Renal cortical epithelial cell (primary cell): ENCODE measurements at places on chromosomes 7 and 10. TPM values are rescaled to one million over a fixed set of nuclear protein-coding genes. Genes with fewer than 3 reads are reported as not detected.

- no peak for DNase-seq
Measured at GRCh38 chr7:65219623-65220022, 154.0 kb upstream of the ZNF92 start.

- DNase-seq: no peak
Measured at GRCh38 chr10:32376097-32376496, 29.1 kb upstream of the EPC1 start.

DNA sequence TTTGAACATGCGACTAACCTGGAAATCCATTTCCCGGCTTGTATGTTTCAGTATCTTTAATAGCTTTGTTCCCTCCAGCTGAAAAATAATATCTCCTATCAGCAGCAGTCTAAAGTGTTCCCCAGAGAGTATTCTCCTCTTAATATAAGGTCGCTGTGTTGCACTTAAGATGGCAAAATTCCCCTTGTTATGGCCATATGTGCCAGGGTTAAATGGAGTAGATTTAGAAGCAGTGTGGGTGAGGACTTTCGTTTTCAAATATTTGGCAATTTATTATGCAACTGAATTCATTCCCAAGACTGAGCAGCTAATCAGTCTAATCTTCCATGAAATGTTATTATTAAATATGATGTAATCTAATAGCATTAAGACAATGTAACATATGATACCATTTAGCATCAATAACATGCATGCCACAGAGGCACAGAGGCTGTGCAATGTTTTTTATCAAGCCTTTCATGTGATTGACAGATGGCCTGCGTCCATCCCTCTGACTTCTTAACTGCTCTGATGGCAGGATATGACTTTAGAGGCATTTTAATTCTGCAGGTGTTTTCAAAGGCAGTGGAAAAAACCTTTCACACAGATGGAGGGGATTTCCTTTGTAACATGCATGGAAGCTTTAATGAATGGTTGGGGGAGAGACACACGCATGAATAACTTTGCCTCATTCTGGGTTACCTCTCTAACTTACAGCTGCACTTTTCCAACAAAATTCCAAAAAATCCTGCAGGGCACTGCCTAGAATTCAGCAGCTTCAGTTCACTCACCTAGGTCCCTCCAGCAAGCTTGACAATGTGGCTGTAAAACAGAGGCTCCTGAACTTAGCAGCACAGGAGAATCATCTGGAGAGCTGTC, 55.1 kb upstream of the ZPBP start:
- no peak for DNase-seq

DNA sequence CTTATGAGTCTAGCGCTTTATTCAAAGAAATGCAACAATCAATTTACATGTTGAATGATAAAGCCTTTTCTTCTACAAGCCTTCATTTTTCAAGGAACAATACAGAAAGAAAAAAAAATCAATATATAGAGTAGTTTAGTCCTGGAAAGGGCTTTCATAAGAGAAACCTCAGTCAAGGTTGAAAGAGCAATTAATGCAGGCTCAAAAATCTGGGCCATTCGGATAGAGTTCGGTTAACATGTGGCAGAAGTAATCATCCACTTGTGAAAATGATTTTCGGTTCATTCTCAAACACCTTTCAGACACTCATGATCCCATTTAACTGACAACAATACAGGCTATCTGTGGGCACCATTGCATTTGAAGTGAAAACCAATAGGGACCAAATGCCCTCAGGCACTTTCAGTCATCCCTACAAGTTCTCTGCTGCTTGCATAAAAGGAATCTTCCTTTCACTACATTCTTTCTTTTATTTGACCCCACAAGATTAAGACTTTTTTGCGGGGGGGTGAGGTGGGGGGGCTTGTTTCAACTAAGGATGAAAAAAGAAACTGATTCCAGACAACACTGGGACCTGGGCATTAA, 177.9 kb downstream of the RNF133 start:
- DNase-seq: no peak

GRCh38 chr10:29254123-29255046, 34.5 kb upstream of the LYZL1 start:
- peak; percentile 13 for DNase-seq

- no peak for DNase-seq
Measured at GRCh38 chr10:79585870-79586527, 24.7 kb upstream of the SFTPA1 start.

DNA sequence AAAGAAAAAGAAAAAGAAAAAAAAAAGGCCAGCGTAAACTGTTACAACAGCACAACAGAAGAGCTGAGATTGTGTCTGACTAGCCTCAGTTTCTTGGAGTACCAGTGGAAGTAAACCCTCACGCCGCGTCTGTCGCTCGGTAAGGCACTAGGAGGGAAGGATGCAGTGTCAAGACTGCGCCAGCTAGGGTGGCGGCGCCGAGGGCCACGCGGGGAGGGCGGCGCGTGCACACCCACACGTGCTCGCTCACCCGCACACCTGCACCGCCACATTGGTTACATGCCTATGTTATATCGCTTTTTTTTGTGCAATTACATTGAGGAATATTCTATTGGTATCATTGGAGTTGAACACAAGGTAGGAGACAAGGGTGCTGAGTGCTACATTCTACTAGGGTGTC, 48.2 kb downstream of the CLEC2L start:
- no peak for DNase-seq

GRCh38 chr7:115435178-115435577, 513.3 kb downstream of the MDFIC start:
- DNase-seq: no peak

- DNase-seq: no peak
Measured at GRCh38 chr7:128056901-128057300, 25.7 kb upstream of the LRRC4 start.

DNA sequence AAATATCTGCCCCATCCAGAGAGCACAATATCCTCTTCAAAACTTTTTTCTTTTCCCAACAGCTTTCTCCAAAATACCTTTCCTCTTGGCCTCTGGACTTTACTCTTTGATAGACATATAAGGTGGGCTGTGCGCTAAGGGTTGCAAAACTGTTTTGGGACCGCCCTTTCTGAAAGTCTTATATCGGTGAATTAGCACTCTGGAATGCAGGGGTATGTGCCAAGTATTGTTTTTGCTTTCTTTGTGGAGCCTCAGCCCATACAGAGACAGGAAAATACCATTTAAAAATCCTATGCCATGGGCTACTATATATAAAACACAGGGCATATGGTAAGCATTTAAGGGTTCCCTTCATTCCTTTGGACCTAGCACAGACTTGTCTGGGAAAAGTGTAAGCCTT, 37.7 kb downstream of the PPP1R17 start:
- DNase-seq: no peak

DNA sequence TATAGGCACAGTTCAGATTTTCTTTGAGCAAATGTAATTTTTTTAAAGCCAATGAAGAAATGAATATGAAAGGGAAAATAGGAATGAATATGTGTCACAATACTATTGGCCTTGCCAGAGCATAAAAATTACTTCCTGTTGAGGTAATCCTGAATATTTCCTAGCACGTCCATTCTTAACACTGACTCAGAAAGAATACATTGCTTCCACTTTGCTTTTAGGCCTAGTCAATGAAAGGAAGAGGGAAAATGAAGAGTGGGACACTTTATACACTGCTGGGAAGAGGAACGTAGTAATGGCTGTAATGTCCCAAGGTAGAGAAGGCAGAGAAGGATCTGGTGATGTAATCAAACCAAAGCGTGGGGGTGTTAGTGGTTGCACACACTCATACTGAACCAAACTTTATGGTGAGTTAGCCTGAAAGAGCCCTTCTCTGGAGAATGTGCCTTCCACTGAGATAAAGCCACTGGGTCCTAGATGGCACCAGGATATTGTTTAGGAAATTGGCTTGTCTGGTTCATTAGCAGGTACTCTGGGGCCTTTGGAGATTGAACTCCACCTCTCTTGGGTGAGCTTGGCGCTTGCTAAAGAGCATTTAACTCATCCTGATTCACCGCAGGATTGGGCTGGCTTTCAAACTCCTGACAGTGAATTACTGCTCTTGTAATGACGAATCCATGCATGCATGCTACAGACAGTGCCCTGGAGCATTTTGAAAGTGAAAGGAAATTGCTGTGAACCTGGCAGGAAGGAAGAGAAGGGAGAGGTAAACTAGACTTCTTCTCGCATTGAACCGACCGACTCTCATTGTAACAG, 254.9 kb downstream of the KIAA1217 start:
- peak; percentile 97 for DNase-seq

DNA sequence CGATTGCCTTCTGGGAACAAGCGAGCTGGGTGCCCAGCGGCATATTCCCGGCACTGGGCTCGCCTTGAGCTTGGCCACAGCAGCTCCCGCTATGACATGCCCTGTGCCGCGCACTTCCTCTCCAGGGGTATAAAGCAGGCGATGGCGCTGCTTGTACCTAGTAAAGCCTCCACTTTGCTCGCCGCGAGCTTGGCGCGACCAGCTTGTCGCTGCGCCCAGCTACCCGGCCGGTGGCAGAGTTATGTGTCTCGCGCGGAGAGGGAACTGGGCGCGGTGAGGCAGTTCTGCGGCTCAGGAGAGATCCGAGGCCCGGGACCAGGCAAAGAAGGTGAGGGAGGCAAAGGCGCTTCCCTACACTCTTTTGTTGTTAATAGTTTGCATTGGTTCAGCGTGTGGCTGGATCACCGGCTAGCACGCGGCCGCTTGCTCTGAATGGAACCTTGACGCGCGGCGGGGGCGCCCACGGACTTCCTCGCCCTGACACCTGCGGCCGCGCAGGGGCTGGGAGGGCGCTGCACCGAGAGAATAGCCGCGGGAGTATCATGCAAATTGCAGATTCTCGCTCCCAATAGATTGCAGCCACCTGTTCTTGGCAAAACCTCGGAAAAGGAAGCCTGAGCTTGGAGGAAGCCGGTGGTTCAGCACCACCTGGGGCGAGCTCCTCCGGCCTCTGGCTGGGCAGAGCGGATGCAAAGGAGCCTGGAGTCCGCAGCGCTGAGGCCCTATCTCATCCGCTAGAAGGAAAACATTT, 3.0 kb upstream of the BUB3 start:
- no peak for DNase-seq

DNA sequence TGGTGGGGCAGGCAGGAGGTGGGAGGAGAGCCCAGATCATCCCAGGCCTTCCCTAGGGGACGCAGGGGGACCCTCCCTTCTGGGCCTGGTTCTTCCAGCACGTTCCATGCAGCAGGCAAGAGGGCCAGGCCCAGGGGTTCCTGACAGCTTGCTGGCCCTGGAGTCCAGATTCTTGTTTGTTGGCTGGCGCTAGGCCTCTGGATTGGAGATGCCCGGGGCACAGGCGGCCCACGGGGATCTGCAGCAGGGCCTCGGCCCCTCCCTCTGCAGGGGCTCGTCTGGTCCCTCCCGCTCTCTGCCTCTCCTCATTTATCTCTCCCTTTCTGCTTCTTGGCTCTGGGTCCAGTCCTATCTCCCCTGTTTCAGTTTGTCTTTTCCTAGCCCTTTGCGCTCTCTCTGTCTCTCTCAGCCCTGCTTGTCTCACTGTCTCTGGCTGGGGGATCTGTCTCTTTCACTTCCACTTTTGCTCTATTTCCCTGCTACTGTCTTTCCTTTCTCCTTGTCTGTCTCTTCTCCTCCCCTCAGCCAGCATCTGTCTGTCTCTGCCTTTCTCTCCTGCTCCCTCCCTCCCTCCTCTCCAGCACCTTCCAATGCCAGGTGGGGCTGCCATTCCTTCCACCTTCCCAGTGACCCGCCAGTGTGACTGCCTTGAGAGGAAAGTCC, 1.1 kb upstream of the AQP1 start:
- DNase-seq: no peak

DNA sequence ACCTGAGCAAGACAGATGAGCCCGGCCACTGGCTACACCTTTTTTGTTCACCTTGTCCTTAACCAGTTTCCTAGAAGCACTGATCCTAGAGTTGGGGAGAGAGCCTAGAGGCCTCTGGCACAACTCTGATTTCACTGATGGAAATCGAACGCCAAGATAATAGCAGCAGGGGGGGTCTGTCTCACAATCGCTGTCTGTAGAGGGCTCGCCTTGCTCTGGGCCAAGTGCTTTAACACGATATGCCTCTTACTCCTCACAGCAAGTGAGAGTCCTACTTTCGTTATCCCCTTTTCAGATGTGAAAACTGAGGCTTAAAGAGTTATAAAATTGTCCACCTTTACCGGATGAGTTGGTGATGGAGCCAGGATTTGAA, 472 bp downstream of the RASSF4 start:
- DNase-seq: no peak

GRCh38 chr7:28705350-28705749, 252.8 kb downstream of the TRIL start:
- no peak for DNase-seq

- DNase-seq: no peak
Measured at GRCh38 chr10:8063128-8063908, 8.8 kb downstream of the GATA3 start.

GRCh38 chr10:63165249-63165648, 32.1 kb downstream of the NRBF2 start:
- no peak for DNase-seq

DNA sequence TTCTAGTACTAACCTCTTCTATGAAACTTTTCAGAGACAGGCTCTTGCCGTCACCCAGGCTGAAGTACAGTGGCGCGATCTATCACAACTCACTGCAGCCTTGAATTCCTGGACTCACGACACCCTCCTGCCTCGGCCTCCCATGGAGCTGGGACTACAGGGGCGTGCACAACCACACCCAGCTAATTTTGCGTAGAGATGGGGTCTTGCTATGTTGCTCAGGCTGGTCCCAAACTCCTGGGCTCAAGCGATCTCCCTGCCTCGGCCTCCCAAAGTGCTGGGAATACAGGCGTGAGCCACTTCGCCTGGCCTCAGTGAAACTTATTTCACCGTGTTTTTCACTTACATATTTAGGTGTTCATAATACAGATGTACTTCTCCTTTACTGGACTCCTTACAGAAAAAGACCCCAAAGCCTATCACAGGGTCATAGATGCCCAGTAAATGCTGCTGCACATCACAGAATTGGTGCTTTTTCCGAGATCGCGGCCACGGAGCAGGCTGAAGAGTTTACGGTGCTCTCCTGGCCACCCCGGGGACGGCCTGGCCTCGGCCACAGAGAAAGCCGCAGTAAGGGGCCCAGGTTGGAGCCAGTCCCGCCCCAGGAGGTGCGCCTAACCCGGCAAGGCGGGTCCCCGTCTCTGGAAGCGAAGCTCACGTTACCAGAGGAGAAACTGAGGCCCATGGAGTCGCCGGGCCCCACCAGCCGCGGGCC, 595 bp downstream of the TBL2 start:
- no peak for DNase-seq

- peak; percentile 28 for DNase-seq
Measured at GRCh38 chr10:4661511-4662255, 164.3 kb upstream of the AKR1E2 start.

CHCHD1 gene
- total RNA-seq: 13.1 and 21.4 TPM in 2 replicates

LCOR gene
- total RNA-seq: 24.0 and 49.2 TPM in 2 replicates

DIP2C gene
- total RNA-seq: 3.3 and 14.4 TPM in 2 replicates

NPSR1 gene
- not detected in 2 replicates for total RNA-seq
